ENCODE measurements at places on chromosomes 3 and 15.

- no peak for DNase-seq
These were observed 34.6 kb downstream of the MYO5C start for GRCh38 chr15:52261026-52261425.

GRCh38 chr3:104245261-104245660, 1121.4 kb upstream of the ALCAM start:
- DNase-seq = no peak

- DNase-seq = peak; percentile 66
These were observed 79.2 kb upstream of the CCNL1 start for GRCh38 chr3:157239082-157239704.

- DNase-seq = no peak
These were observed 3.3 kb downstream of the MRPS11 start for GRCh38 chr15:88470625-88471372.

- no peak for DNase-seq
These were observed 187.2 kb downstream of the CACNA2D3 start for GRCh38 chr3:54309601-54310000.

DNA sequence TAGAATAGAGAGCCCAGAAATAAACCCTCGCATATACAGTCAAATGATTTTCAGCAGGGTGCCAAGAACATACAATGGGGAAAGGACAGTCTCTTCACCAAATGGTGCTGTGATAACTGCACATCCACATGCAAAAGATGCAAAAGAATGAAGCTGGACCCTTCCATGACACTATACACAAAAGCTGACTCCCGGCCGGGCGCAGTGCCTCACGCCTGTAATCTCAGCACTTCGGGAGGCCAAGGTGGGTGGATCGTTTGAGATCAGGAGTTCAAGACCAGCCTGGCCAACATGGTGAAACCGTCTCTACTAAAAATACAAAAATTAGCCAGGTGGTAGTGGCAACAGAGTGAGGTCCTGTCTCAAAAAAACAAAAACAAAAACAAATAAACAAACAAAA, 43.2 kb upstream of the IQSEC1 start:
- no peak for DNase-seq

- no peak for DNase-seq
These were observed 98.9 kb upstream of the SLC6A6 start for GRCh38 chr3:14303336-14304100.

- no peak for DNase-seq
These were observed 144.5 kb upstream of the MYRIP start for GRCh38 chr3:39664931-39665330.

DNA sequence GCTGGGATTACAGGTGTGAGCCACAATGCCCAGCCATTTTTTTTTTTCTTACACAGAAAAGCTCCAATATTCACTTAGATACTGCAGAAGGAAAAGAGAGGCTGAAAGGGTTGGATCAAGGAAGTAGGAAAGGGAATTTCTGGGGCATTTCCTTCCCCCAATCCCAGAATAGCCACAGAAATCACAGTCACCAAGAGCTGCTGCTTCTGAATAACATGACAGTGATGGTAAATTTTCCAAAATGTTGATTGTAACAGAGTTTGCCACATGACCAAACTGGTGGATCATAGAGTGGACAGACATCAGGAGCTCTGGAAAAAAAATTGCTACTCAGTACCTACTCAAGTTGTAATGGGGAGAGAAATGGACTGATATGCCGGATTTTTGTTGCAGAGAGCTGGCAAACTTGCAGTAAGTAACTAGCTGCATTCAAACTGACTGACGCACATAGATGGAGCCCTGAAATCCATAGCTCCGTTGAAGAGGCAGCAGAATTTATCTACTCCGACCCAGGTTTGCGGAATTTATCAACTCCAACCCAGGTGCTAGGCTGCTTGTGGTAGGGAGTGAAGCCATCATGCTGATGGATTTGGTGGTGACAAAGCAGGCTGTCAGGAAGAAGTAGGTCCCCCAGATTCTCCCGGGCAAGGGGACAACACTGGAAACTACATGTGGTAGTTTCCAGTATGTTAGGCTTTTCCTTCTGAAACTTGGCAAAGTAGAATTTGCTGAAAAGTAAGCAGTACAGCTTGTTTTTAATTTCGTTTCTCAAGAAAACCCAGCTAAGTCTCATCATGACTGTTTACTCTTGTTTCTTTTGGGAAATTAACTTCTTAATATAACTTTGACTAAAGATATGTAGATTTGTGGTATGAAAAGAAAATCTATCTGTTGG, 10.5 kb upstream of the ADPGK start:
- DNase-seq = no peak

DNA sequence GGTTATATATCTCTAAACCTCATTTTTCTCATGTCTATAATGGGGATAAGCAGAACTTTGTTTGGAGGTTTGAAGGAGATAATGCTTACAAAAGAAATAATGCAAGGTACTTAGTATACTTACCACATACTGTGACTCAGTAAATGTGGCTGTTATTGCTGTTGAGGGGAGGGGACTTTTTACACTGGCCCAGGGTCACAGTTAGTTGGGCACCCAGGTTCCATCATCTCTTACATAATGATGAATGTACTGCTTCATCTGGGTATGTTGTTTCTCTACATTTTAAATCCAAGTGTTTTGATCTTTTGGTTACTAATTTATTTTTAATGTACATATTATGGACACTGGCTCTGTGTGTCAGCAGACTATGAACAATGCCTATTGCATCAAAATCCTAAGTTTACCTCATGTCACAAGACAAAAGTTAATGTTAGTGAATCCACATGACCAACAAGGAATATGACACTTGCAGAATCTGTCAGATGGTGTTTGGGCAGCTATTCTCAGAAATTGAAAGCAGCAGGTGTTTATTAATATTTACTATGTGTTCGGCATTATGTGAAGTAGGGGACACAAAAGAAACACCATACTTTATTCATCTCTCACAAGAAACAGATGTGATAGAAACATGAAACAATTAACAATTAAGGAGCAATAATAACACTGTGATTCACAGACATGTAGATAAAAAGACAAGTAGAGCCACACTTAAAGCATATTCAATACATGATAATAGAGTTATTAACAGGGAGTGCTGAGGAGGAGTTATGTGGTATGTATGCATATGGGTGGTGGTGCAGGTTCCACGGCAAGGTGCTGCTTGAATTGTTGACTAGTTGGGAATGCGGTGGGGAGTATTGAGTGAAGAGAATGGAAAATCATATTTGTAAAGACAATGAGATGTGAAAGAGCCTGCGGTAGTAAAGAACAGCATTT, 109.7 kb downstream of the GALK2 start:
- DNase-seq = no peak

GRCh38 chr3:31979001-31979697, 1.9 kb downstream of the OSBPL10 start:
- no peak for DNase-seq

DNA sequence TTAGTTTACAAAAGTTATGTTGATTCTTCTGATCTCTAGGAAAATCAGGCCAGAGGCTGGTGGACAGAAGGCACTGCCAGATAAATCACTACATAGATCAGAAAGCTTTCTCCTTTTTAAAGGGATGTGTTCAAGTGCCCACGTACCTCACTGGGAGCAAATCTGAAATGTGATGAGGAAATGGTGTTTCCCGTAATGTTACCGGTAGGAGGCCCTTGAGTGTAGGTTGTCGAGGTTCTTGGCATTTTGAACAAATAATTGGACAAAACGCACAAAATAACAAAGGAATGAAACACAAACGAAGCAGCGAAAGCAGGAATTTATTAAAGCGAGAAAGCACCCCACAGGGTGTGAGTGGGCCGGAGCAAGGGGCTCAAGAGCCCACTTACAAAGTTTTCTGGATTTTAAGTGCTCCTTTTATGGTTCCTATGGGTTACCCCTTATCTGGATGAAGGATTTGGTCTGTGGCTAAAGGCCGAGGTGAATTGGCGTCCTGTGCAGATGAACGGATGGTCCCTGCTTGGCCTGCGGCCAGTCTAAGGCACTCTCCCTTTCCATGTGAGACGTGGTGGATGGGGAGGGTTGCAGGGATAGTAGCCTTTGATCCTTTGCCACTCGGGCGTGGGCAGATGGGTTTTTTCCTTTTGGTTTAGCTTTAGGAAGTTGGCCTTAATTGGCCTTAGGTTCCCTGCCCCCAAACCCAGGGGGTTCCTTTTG, 1.0 kb downstream of the SNX1 start:
- no peak for DNase-seq

- no peak for DNase-seq
These were observed 1070.4 kb downstream of the ROBO1 start for GRCh38 chr3:78697426-78697825.

DNA sequence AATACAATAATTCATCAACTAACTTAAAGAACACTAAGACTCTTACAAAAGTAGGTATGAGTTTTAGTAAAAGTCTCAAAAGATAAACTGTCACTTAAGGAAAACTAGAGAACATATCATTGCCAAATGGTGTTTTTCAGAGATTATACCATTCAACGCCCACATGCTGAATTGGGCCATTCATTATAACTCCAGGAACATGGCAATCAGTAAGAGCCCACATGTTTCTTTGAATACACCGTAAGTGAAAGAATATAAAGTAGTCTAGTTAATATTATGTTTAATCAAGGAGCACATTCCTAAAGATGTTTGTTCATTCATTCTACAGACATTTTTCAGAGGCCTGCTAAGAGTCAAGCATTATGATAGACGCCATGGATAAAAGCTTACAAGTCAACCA, 22.9 kb downstream of the B3GNT5 start:
- DNase-seq = no peak

DNA sequence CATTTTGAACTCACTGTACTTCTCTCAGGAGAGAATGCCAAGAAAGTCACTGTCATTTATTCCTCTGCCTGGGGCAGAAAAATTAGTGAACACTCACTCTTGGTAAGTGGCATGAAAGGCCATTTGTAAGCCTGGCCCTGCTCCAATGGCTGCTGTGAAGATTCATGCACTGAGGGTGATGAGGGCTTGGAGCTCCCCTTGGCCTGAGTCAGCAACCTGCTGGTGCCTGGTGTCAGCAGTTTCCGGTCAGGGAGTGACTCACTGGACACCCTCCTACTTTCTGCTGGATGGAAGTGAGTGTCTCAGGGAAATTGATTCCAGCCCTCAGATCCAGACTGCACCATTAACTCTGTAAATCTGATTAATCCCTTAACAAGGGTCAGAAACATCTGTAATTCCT, 37.6 kb downstream of the TRA2B start:
- DNase-seq = no peak

All from CD4-positive, alpha-beta T cell treated with Interleukin-4 for 4 hours (primary cell).